ENCODE measurements at places on chromosomes 6 and 20. TPM values are rescaled to one million over a fixed set of nuclear protein-coding genes. Genes with fewer than 3 reads are reported as not detected.

DNA sequence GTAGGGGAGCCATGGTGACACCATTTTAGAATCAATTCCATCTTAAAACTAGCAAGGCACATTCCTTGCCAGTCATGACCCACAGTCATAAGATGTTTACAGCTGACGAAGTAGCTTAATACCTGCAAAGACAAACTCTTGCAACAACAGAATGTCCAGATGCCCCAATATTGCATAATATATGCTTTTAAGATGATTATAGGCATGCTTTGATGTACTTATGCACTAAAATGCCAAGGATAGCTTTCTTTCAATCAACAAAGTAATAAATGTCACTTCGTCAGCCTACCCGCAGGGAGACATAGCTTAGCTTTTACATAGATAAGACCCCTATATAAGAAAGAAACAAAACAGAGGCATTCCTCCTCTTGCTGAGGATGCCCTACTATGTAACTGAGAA is 26.7 kb downstream of the ACSS1 start:
- H3K27ac ChIP-seq, result no peak overlapping the region
- peaks cover 13% of the 10 kb centered on the region for H3K4me1 ChIP-seq
- no peaks in the 10 kb centered on the region for H3K27me3 ChIP-seq
- no peak for DNase-seq
- no peaks in the 10 kb centered on the region for H3K36me3 ChIP-seq

DNA sequence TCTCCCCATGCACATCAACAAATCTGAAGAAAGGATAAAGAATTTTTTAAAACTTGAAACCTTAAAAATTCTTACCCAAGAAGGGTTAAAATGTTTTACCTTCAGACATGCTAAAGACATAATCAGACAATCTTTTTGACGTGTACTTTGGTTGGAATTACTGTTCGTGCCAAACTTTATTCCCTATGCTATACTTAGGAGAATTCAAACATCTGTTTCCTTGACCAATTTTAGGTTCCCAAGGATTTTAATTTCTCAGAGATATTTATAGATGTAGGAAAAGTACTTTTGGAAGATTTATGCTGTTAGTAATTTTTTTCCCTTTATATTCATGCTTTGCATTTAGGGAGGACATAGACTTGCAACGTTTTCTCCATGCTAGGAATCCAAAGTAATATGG is 108.4 kb downstream of the AFG1L start:
- no peak overlapping the region for H3K4me3 ChIP-seq
- H3K36me3 ChIP-seq, result peaks cover 4% of the 10 kb centered on the region
- peaks cover 7% of the 10 kb centered on the region for H3K4me1 ChIP-seq
- DNase-seq, result no peak

DNA sequence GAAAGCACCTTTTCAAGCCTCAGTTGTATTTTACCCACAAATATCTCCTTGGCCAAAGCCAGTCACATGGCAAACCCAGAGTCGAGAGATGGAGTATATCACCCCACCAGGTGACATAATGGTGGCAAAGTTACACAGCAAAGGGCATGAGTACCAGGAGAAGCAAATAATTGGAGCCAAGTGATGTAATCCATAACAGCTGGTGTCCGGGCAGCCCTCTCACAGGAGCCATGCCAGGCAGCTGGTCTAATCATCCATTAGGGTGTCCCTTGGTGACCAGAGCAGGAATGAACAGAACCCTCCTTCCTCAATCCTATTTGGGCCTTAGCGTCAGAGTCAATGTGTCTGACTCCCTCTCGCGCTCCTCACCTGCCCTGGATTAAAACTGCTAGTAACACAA is 272.1 kb downstream of the LRFN2 start:
- H3K27me3 ChIP-seq, result peaks cover 22% of the 10 kb centered on the region
- H3K36me3 ChIP-seq, result no peaks in the 10 kb centered on the region
- H3K4me3 ChIP-seq, result no peak overlapping the region
- no peaks in the 10 kb centered on the region for H3K4me1 ChIP-seq
- no peak overlapping the region for H3K27ac ChIP-seq

DNA sequence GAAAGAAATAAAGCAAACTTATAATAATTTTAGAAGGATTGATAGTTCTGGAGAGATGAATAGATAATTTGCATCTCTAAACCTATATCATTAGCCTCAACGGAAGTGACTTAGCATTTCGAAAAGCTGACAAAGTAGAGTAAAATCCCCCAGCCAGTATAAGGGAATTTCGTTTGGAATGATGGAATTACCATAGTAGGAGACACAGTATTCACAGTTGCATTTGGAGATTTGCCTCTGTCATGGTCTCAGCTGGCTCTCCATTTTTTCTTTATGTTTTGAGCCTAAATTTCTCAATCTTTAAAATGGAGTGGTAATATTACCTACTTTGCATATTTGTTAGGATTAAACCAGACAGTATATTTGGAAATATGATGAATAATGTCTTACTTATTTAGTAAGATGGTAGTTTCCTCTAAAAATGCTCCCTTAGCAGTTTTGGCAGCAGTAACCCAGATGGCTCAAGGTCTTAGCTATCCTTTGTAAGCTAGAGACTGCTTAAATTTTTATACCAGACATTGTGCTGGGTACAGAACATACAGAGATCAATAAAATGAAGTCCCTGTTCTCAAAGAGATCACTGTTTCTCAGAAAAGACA is 58.2 kb downstream of the SMAP1 start:
- H3K27me3 ChIP-seq, result no peaks in the 10 kb centered on the region
- peaks cover 40% of the 10 kb centered on the region for H3K4me1 ChIP-seq
- H3K36me3 ChIP-seq, result no peaks in the 10 kb centered on the region

DNA sequence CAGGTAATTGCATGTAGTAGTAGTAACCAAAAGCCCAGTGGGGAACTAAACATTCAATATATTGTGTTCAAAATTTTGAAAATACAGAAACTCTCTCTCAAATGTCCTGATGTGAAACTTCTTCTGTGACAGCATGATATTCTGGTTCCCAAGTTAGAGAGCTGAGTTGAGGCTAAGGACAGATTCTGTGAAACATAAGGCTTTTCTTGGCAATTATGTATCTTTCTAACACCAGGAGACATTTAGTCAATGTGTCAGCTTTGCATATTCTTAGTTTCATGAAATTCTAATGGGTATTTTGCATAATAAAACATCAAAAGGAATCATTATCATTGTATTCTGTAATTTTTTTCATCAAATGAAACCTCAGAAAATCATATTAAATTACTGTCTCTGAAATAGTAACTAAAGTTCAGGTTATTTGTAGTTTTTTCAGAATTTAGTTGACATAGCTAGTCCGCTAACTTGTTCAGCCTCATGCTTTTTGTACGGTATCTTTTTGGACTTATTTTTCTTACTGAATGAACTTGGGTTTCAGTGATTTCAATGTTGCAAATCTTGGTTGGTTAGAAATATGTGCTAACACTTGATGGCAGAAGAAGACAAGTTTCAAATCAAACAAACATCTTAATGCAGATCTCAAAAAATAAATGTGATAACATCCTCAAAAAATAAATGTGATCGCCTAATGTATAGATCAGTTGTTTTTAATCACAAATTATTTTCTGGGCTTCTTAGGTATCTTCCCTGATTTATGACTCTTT is 70.4 kb downstream of the AKAP7 start:
- DNase-seq, result no peak
- no peaks in the 10 kb centered on the region for H3K27me3 ChIP-seq
- H3K4me1 ChIP-seq, result peaks cover 9% of the 10 kb centered on the region
- no peaks in the 10 kb centered on the region for H3K36me3 ChIP-seq

DNA sequence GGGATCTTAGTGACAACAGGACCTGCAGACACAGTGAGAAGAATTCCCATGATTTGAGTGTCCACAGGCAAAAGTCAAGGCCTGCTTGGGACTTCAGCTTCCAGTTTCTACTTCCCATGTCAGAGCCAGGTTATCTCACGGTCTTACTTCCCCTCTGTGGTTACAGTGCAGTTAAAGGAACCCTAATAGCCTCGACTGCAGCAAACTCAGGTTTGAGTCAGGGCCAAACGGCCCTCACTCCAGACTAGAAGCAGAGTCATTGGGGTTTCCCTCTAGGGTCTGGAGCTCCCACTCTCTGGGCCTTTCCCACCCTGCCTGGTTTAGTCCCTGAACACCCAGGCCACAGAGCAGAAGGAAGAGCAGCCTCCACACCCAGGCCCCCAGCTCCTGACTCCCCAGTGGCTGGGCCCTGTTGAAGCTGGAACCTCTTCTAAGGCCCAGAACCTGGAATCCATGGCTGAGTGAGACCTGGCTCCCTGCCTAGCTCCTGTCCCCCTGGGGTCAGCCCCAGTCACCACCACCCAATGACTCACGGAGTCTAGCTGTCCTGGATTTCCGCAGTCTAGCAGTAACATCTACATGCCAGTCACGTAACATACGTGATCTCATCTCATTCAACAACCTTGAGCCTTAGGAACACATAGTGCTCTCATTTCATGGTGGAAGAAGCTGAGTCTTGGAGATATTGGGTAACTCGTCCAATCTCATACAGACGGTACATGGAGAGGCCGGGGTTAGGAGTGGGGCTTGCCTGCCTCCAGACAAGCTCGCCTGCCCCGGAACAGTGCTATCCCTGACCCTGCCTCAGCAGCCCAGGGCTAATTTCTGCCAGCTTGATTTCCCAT is 9.2 kb upstream of the GHRH start:
- H3K4me3 ChIP-seq, result no peak overlapping the region
- H3K27me3 ChIP-seq, result peaks cover 8% of the 10 kb centered on the region
- no peak overlapping the region for H3K27ac ChIP-seq
- DNase-seq, result no peak
- H3K36me3 ChIP-seq, result no peaks in the 10 kb centered on the region
- no peaks in the 10 kb centered on the region for H3K4me1 ChIP-seq

The TRIM15 gene
- total RNA-seq, result 0.20 TPM

The SLC22A1 gene
- total RNA-seq, result 5.8 TPM

The MEP1A gene
- not detected for total RNA-seq

The TRIM40 gene
- total RNA-seq, result not detected

All from natural killer cell treated with Interleukin-12 subunit alpha and Interleukin-12 subunit beta and Interleukin-15 and Interleukin-18, amount 100 ng/mL, for 72 hours (primary cell).